ENCODE measurements at places on chromosomes 7 and 10.

- no peak overlapping the region for H3K4me3 ChIP-seq
- H3K36me3 ChIP-seq = no peaks in the 10 kb centered on the region
- no peaks in the 10 kb centered on the region for H3K27me3 ChIP-seq
- H3K4me1 ChIP-seq = no peaks in the 10 kb centered on the region
- no peak overlapping the region for H3K27ac ChIP-seq
- no peak for DNase-seq
Observed at GRCh38 chr7:126667742-126668366, 584.9 kb downstream of the GRM8 start.

GRCh38 chr7:157041004-157041403 lies 30.5 kb upstream of the MNX1 start:
- H3K27me3 ChIP-seq = peaks cover 10% of the 10 kb centered on the region
- H3K4me3 ChIP-seq = no peak overlapping the region

DNA sequence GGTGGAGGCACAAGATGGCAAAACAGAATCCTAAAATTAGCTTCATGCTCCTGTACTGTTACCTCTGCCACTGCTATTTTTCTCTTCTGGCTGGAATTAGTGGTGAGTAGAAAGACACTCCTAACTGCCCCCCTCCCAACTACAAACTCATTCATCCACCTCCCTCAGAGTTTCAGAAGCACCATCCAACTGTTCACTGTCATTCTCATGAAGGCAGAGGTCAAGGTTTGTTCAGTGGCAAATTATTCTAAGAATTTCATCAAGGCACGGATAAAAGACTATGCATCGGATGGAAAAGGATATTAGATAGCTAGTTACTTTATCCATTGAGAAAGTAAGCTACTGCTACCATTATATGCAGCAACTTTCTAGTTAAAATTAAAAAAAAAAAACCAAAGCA lies 59.7 kb downstream of the LRGUK start:
- no peak overlapping the region for H3K27ac ChIP-seq
- DNase-seq = no peak
- peaks cover 6% of the 10 kb centered on the region for H3K27me3 ChIP-seq
- no peaks in the 10 kb centered on the region for H3K4me1 ChIP-seq
- no peaks in the 10 kb centered on the region for H3K36me3 ChIP-seq

- no peak overlapping the region for H3K4me3 ChIP-seq
- no peaks in the 10 kb centered on the region for H3K36me3 ChIP-seq
- no peak overlapping the region for H3K27ac ChIP-seq
- no peaks in the 10 kb centered on the region for H3K4me1 ChIP-seq
- DNase-seq = no peak
Observed at GRCh38 chr7:459584-460373, 59.9 kb downstream of the PDGFA start.

DNA sequence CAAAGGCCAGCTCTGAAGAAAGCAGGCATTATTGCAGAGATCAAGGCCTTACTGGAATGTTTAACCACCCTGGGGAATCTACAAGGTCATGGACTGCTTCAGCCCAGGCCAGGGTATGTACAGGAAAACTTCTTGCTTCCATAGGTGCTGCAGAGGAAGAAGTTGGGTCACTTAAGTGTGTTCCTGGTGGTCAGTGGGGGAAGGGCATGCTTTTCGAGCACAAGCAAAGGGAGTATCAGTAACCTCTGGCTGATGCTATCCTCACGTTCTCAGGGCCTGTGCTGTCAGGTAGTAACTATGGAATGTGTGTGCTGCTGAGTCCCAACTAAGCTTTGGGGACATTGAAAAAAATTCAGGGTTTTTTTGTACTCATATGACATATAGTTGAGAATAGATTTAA lies 234.0 kb upstream of the SP4 start:
- no peak for DNase-seq
- H3K27ac ChIP-seq = no peak overlapping the region
- peaks cover 1% of the 10 kb centered on the region for H3K4me1 ChIP-seq
- no peak overlapping the region for H3K4me3 ChIP-seq
- H3K27me3 ChIP-seq = peaks cover 4% of the 10 kb centered on the region
- no peaks in the 10 kb centered on the region for H3K36me3 ChIP-seq

DNA sequence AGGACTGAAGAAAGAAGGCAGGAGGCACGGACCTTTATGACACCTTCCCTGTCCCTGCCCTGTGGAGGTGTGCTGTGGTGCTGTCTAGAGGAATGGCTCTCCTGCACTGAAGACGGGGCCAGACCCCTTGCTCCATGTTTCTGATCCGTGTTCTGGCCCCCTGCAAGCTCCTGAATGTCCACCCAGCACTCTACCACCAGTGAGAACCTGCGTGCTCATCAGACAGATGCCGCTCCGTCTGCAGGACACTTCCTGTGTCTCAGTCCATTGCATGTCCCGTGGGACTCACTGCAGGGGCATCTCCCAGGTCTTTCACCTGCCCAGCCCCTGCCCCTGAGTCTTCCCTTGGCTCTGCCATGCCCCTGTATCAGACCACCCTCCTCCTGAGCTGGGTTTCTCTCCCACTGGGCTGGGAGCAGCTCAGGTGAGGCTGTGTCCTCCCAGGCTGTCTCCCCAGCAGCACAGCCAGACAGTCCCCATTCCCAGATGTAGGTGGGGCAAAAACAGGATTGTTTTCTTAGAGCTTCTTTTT lies 278.3 kb upstream of the ZNF32 start:
- no peaks in the 10 kb centered on the region for H3K27me3 ChIP-seq
- no peak overlapping the region for H3K4me3 ChIP-seq
- H3K4me1 ChIP-seq = peaks cover 2% of the 10 kb centered on the region

DNA sequence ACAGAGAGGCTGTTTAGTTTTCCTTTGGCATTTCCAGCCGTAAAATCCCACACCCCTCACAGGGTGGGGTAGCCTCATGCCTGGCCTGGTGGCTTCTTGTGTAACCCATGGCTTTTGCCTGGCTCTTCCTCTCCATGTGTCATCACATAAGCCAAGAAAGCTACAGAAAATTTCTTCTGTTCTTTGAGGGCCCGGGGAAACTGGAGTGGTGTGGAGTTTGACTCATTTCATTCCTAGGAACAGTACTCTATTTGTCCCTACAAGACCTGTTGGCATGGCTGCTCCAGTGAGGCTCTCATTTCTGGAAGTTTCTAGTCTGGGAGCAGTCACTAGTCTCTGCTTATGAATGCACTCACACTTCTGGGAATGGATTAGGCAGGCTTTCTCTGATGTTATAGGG lies 523.9 kb downstream of the SUGCT start:
- no peaks in the 10 kb centered on the region for H3K4me1 ChIP-seq
- no peaks in the 10 kb centered on the region for H3K27me3 ChIP-seq
- H3K36me3 ChIP-seq = no peaks in the 10 kb centered on the region

DNA sequence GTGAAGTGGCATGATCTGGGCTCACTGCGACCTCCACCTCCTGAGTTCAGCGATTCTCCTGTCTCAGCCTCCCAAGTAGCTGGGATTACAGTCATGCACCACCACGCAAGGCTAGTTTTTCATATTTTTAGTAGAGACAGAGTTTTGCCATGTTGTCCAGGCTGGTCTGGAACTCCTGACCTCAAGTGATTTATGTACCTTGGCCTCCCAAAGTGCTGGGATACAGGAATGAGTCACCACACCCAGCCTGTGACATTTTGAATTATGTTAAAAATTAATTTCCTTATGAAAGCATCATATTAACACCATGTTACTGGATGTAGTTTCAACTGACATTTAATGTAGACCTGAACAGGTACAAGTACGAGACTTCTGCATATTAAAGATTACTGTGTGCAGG lies 24.3 kb downstream of the ABCB4 start:
- H3K27ac ChIP-seq = no peak overlapping the region
- H3K4me1 ChIP-seq = peaks cover 4% of the 10 kb centered on the region
- H3K4me3 ChIP-seq = no peak overlapping the region
- DNase-seq = no peak
- H3K36me3 ChIP-seq = no peaks in the 10 kb centered on the region
- H3K27me3 ChIP-seq = peaks cover 17% of the 10 kb centered on the region

DNA sequence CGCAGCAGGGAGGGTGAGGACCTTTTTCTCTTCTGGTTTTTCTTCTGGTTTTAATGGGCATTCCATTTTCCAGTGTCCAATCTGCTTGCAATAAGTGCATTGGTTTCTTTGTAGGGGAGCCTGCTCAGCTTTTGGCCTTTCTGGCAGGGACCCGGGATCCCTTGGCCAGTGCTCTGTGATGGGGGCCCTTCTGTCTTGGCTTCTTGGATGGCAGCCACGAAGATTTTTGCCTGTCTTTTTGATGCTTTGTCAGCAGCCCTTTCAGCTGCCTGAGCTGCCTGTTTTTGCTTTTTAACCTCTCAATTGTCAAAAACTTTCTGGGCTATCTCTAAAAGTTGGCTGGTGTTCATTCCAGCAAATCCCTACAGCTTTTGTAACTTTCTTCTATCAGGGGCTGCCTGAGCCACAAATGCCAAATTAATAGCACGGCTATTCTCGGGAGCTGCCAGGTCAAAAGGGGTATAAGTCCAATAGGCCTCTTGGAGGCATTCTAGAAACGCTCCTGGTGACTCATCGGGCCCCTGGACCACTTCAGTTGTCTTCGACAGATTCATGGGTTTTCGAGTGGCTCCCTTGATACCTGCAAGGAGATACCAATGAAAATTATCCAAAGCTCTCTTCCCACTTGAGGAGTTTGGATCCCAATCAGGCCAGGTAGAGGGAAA lies 179.9 kb upstream of the MBL2 start:
- H3K27me3 ChIP-seq = no peaks in the 10 kb centered on the region
- no peak for DNase-seq
- H3K27ac ChIP-seq = no peak overlapping the region
- H3K36me3 ChIP-seq = no peaks in the 10 kb centered on the region

DNA sequence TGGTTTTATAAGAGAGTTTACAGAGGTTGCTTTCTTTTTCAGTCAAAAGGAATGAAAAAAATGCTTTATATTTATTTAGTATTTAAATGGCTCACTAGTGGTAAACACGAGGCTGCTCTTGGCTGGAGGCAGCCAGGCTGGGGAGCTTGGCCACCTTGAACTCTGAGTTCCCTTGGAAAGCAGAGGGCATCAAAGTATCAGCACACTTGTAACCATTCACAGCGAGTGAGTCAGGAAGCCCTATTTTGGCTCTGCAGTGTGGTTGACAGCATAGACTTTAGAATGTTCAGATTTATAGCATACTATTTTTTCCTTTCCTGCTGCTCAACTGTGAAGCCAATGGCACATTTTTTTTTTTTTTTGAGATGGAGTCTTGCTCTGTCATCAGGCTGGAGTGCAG lies 51.6 kb downstream of the CYCS start:
- H3K27ac ChIP-seq = no peak overlapping the region
- H3K27me3 ChIP-seq = peaks cover 7% of the 10 kb centered on the region
- DNase-seq = no peak
- peaks cover 11% of the 10 kb centered on the region for H3K4me1 ChIP-seq

DNA sequence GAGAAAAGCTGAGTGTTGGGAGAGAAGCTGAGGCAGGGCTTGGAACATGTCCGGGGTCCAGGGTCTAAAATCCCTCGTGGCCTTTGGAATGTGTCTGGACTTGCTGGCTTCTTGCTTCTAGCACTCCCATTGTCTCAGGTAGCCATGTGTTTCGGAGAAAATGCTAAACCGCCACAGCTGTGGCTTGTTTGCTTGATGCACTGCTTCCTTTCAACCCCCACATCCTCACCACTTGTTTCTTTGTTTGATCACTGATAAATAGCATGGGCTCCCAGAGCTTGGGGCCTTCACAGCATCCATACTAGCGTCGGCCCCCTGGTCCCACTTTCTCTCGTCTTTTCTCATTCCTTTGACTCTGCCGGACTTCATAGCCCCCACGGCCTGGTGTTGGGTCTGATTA lies 102.7 kb downstream of the ANKRD26 start:
- peaks cover 36% of the 10 kb centered on the region for H3K36me3 ChIP-seq
- no peak for DNase-seq
- H3K4me3 ChIP-seq = no peak overlapping the region
- no peaks in the 10 kb centered on the region for H3K27me3 ChIP-seq

GRCh38 chr10:96306516-96306915 lies 2.3 kb downstream of the DNTT start:
- DNase-seq = no peak
- no peak overlapping the region for H3K4me3 ChIP-seq
- H3K36me3 ChIP-seq = no peaks in the 10 kb centered on the region
- no peak overlapping the region for H3K27ac ChIP-seq
- peaks cover 6% of the 10 kb centered on the region for H3K27me3 ChIP-seq

- no peaks in the 10 kb centered on the region for H3K4me1 ChIP-seq
- DNase-seq = no peak
- H3K4me3 ChIP-seq = no peak overlapping the region
- H3K36me3 ChIP-seq = no peaks in the 10 kb centered on the region
- H3K27me3 ChIP-seq = peaks cover 28% of the 10 kb centered on the region
Observed at GRCh38 chr7:25223206-25223605, 5.1 kb downstream of the NPVF start.

GRCh38 chr10:71272056-71272771 lies 46.8 kb upstream of the SLC29A3 start:
- peaks cover 1% of the 10 kb centered on the region for H3K27me3 ChIP-seq
- peaks cover 11% of the 10 kb centered on the region for H3K4me1 ChIP-seq
- H3K27ac ChIP-seq = no peak overlapping the region
- H3K36me3 ChIP-seq = no peaks in the 10 kb centered on the region
- DNase-seq = no peak
- H3K4me3 ChIP-seq = no peak overlapping the region

GRCh38 chr7:156544919-156545715 lies 95.5 kb upstream of the RNF32 start:
- H3K36me3 ChIP-seq = no peaks in the 10 kb centered on the region
- H3K4me1 ChIP-seq = no peaks in the 10 kb centered on the region
- no peak for DNase-seq
- peaks cover 8% of the 10 kb centered on the region for H3K27me3 ChIP-seq
- no peak overlapping the region for H3K4me3 ChIP-seq

GRCh38 chr7:77393261-77393660 lies 22.9 kb downstream of the GSAP start:
- DNase-seq = no peak
- no peaks in the 10 kb centered on the region for H3K27me3 ChIP-seq
- peaks cover 9% of the 10 kb centered on the region for H3K4me1 ChIP-seq
- no peak overlapping the region for H3K4me3 ChIP-seq
- H3K36me3 ChIP-seq = peaks cover 15% of the 10 kb centered on the region

DNA sequence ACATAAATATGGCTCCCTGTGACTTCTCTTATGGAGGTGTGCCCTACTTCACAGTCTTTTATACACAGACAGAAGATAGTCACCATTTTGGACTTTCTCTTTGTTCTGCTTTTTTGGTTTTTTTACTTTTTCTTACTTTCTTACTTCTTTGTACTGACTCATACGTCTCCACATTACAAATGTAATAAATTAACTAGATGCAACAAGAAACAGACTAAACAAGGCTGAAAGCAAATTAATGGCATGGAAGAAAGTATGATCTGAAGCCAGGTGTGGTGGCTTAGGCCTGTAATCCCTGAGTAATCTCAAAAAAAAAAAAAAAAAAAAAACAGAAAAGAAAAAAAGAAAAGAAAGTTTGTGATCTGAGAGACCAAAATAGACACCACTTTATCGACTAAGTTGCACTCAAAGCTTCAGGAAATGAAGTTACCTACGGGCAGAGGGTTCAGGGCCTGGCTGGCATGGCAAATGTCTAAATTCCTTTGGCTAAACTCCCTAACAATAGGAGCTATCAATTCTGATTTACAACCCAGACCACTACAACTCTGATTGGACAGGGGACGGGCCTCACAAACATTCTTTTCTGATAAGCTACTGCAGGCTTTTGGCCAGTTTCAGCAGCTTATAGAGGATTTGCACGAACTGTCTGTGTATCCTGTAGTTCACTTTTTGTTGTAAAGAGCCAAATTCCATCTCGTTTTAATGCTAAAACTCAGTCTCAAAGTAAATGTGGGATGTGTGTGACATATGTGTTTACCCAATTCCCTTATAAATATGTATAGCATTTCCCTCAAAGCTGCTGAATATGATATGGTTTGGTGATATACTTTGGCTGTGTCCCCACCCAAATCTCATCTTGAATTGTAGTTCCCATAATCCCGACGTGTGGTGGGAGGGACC lies 129.1 kb downstream of the SEPTIN14 start:
- H3K4me3 ChIP-seq = no peak overlapping the region
- H3K27me3 ChIP-seq = no peaks in the 10 kb centered on the region
- DNase-seq = no peak
- H3K4me1 ChIP-seq = no peaks in the 10 kb centered on the region
- no peaks in the 10 kb centered on the region for H3K36me3 ChIP-seq
